ENCODE measurements at places on chromosomes 7 and 10.

- no peak for DNase-seq
These were observed 8.1 kb downstream of the PDE1C start for GRCh38 chr7:32062150-32062549.

DNA sequence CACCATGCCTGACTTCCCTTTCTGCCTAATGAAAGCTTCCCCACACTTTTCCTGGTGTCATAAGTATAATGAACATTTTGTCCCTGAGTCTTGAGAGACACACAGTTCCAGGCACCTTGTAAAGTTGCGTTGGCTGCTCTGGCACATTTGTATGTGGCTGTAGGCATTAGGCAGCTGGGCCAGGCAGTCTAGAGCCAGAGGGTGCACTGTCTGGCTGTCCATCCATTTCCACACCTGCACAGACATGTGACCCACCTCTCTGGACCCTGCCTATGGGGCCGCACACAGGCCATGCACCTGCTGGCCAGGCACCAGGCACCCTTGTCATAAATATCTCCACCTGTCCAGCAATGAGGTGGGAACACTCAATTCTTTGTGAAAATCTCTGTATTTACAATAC, 54.7 kb upstream of the ANTXRL start:
- no peak for DNase-seq

GRCh38 chr7:91551377-91552175, 287.3 kb downstream of the FZD1 start:
- DNase-seq, result no peak

DNA sequence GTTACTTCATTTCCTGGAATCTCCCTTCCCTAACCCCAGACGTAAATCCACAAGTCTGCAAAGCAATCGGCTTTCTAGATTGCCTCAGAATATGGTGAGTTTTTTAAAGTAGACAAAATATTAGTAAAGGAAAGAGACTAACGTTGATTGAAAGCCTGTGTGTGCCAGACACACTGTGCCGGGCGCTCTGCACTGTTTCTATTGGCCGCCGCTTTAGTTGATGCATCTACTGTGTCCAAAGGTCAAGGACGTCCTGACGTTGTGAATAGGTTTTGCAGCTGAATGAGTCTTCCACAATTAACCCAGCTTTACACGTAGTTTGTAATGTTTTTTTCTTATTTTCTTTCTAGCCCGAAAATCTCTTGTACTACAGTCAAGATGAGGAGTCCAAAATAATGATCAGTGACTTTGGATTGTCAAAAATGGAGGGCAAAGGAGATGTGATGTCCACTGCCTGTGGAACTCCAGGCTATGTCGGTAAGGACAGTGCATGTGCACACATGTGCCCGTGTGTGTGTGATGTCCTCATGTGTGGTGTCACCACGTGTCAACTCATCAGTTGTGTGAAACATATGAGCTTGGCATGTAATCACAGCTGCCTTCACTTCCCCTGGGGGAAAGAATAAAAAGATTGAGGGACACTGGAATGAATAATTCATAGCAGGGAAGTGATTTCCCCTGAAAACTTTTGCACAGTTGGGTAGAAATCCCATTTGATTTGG, 232.0 kb downstream of the CCDC3 start:
- DNase-seq, result no peak

GRCh38 chr10:16271571-16271970, 165.2 kb upstream of the PTER start:
- no peak for DNase-seq

GRCh38 chr7:41121228-41121627, 581.7 kb downstream of the INHBA start:
- DNase-seq, result no peak

GRCh38 chr7:157442993-157443831, 106.4 kb downstream of the DNAJB6 start:
- DNase-seq, result no peak

DNA sequence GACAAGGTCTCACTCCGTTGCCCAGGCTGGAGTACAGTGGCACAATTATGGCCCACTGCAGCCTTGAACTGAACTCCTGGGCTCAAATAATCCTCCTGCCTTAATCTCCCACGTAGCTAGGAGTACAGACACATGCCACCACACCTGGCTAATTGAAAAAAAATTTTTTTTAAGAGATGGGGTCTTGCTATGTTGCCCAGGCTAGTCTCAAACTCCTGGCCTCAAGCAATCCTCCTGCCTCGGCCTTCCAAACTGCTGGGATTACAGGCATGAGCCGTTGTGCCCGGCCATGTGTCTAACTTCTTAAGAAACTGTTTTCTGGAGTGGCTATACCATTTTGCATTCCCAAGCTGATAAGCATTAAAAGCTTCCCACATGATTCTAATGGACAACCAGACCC, 9.5 kb upstream of the EFCAB10 start:
- DNase-seq, result no peak

DNA sequence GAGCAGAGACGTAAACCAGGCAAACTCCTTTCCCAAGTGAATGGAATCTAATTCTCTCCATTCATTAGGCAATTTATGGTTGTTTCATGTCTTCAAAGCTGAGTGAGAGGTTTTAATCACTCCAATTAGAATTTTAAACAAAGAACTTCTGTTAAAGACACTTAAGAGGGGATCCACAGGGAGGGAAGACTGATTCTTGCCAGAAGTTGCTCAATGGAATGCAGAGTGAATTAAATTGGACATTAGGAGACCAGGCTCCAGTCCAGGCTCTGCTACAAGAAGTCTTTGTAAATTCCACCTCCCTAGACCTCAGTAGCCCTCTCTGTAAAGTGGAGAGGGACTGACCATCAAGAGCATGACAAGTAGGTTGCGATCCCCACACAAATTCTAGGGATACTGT, 130.7 kb upstream of the TMEM72 start:
- no peak for DNase-seq

DNA sequence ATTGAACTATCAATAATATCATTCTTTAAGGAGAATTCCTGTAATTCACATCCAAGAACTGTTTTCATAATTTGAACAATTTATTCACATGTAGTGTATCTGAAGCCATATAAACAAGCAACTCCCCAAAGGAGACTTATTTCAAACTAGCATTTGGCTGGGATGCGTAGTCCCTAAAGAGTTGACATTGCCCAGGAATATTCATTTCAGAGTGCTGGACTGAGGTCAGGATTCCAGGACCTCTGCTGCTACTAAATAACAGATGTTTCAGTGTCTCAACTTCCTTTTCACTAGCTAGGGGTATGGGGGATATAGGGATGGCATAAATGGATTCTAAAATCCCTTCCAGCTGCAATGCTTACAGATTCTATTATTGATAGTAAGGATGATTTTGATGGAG, 177.0 kb downstream of the TSPAN12 start:
- DNase-seq, result no peak

DNA sequence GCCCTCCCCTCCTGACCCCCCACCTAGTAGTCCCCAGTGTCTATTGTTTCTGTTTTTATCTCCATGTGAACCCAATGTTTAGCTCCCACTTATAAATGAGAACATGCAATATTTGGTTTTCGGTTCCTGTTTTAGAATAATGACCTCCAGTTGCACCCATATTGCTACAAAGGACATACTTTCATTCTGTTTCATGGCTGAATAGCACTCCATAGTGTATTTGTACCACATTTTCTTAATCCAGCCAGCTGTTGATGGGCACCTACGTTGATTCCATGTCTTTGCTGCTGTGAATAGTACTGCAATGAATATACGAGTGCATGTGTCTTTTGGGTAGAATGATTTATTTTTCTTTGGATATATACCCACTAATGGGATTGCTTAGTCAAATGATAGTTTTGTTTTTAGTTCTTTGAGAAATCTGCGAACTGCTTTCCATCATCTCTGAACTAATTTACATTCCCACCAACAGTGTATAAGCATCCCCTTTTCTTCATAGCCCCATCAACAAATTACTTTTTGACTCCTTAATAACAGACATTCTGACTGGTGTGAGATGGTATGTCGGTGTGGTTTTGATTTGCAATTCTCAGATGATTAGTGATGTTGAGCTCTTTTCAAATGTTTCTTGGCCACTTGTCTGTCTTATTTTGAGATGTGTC, 128.4 kb upstream of the PHYHIPL start:
- DNase-seq, result no peak

DNA sequence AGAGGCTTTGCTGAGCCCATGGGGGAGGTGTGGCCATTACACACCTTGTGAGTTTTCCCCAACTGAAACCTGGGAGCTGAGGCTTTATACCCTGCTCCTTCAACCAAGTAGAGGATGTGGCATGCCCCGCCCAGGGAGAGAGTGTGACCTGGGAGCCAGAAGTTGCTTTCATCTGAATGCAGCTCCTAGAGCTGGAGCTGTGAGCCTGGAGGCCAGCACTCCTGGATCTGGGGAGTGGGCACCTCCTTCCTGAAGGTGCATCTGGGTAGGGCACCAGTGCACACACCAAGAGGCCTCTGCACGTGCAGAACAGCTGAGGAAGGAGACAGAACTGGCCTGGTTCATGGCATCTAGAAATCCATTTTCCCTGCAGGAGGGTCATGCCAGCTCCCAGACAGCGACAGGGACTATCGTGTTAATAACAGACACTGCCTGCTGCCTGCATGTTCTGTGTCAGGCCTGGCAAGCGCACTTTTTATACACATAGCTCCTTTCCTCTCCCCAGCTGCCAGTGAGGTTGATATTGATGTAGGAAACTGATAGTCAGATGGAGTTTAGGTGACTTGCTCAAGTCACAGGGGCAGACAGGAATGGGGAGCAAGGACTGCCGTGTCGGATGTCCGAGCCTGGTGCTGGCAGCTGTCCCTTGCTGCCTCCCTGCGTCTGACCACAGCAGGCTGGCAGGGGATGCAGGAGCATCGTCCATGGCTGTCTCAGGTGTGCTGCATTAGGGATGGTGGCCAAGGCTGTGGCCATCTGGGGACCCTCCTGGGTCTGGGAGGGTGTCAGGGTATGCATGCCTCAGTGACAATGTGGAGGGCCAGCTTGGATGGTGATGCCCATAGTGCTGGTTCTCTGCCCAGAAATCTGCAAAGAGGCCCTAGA, 189.9 kb upstream of the CXCL12 start:
- DNase-seq, result no peak

Data from stimulated activated CD4-positive, alpha-beta T cell treated with anti-CD3 and anti-CD28 coated beads, Interleukin-2, amount 100 ng/mL, for 24 hours (primary cell).